Stomach (tissue), 19 donors: ENCODE measurements at places on chromosomes 12 and 14.

GRCh38 chr12:78208092-78208491, 377.4 kb downstream of the NAV3 start:
- DNase-seq = no peak
- H3K27me3 ChIP-seq = no peaks in the 10 kb centered on the region
- H3K4me1 ChIP-seq = no peaks in the 10 kb centered on the region
- no peak overlapping the region for H3K27ac ChIP-seq

DNA sequence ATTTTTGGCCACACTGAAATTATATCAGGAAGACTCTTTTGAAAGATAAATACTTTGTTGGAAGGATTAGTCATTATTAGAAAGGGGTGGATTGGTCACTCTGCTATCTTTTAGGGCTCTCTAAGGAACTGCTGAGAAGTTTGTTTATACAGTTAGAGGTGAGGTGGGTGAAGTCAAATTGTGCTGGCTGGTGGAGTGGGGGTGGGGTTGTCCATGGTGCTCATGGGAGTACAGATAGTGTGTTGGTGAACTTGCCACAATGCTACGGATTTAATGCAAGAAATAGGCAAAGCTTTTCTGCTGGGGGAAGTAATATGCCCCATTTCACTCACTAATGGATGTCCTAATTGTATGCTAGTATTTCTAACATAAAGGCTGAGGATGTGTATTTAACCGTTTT, 35.8 kb downstream of the SUSD6 start:
- DNase-seq = peak; percentile 67
- H3K4me3 ChIP-seq = no peak overlapping the region
- H3K36me3 ChIP-seq = no peaks in the 10 kb centered on the region
- no peaks in the 10 kb centered on the region for H3K27me3 ChIP-seq
- H3K4me1 ChIP-seq = peaks cover 97% of the 10 kb centered on the region
- H3K27ac ChIP-seq = peak overlapping the region; percentile 74

- no peaks in the 10 kb centered on the region for H3K36me3 ChIP-seq
- H3K27ac ChIP-seq = no peak overlapping the region
- DNase-seq = no peak
- H3K4me3 ChIP-seq = no peak overlapping the region
- H3K27me3 ChIP-seq = no peaks in the 10 kb centered on the region
- no peaks in the 10 kb centered on the region for H3K4me1 ChIP-seq
These were observed 172.3 kb upstream of the ATXN7L3B start for GRCh38 chr12:74365178-74365964.

GRCh38 chr12:40827683-40828592, 135.7 kb downstream of the CNTN1 start:
- no peaks in the 10 kb centered on the region for H3K36me3 ChIP-seq
- H3K4me1 ChIP-seq = no peaks in the 10 kb centered on the region
- no peak overlapping the region for H3K4me3 ChIP-seq
- no peak overlapping the region for H3K27ac ChIP-seq
- no peak for DNase-seq

DNA sequence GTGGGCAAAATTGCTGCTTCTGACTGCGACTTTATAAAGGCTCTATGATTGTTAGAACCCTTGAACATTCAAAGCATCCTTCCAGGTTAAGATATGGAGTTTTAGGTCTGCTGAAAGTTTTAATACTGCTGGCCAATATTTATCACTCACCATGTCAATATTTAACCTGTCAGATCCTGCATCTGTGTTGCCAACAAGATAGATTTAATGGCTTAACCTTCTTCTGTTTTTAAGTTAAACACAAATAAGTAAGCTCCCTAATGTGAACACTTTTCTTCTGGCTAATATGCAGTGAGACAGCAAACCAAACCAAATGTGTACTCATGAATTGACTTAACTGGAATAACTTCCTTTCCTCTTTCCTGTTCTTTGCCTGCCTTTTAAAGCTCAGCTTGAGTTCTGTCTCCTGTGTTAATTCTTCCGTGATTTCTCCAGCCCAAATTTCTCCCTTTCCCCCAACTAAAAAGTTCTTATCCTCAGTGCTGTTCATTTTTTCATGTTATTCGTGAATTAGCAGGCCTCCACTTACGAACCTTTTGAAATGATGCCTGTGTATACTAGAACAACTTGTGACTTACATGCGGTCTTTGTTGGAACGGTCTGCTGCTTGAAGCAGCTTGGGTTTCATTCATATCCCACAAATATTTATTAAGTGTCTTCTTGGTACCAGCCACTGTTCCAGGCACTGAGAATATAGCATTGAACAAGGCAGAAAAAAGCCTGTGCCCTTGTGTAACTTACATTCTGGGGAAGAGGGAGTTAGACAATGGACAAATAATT, 9.1 kb downstream of the FBXW8 start:
- H3K36me3 ChIP-seq = peaks cover 4% of the 10 kb centered on the region
- H3K27ac ChIP-seq = peak overlapping the region; percentile 34
- no peak overlapping the region for H3K4me3 ChIP-seq
- no peak for DNase-seq

GRCh38 chr14:99968191-99968920, 96.9 kb upstream of the EVL start:
- H3K36me3 ChIP-seq = no peaks in the 10 kb centered on the region
- H3K4me3 ChIP-seq = no peak overlapping the region
- H3K4me1 ChIP-seq = peaks cover 17% of the 10 kb centered on the region
- H3K27me3 ChIP-seq = no peaks in the 10 kb centered on the region
- no peak overlapping the region for H3K27ac ChIP-seq
- peak; percentile 32 for DNase-seq
